ENCODE measurements at places on chromosomes 1 and 21.

DNA sequence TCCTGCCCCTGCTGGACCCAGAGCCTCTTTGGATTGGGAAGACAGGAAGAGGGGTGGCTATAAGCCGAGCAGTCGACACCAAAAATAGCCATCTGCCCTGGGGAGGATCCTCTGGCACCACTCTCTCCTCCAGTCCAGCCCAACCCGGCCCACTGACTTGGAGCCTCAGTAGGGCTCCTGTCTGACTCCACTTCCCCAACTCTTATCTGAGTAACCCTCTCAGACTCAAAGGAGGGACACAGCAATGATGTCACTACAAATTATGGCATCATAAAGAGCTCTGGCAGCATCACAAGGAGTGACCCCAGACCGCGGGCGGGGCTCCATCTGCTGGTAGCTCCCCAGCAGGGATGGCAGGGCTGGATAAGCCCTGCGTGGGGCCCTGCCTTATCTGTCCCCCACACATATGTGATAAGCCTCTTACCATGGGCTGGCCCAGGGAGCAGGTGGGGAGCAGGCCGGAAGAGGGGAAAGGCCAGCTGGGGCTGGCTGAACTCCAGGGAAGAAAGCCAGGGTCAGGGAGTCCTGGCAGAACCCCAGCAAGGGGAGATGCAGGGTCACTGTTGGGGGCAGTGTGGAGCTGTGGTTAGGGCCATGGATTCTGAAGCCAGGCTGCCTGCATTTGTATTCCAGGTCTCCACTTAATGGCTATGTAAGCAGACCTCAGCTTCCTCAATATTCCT is 4.6 kb upstream of the SLC6A9 start:
- no peak for DNase-seq

DNA sequence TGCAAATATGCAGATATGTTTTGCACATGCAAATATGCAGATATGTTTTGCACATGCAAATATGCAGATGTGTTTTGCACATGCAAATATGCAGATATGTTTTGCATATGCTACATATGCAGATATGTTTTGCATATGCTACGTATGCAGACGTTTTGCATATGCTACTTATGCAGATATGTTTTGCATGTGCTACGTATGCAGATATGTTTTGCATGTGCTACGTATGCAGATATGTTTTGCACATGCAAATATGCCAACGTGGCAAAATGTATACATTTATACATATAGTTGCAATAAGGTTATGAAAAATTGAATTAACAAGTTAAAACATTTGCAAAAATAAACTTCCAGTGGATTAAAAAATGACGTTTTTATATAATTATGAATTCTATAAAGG is 30.8 kb upstream of the TP53BP2 start:
- no peak for DNase-seq

GRCh38 chr21:45950740-45951515 is 30.6 kb upstream of the COL6A1 start:
- DNase-seq, result peak; percentile 64

DNA sequence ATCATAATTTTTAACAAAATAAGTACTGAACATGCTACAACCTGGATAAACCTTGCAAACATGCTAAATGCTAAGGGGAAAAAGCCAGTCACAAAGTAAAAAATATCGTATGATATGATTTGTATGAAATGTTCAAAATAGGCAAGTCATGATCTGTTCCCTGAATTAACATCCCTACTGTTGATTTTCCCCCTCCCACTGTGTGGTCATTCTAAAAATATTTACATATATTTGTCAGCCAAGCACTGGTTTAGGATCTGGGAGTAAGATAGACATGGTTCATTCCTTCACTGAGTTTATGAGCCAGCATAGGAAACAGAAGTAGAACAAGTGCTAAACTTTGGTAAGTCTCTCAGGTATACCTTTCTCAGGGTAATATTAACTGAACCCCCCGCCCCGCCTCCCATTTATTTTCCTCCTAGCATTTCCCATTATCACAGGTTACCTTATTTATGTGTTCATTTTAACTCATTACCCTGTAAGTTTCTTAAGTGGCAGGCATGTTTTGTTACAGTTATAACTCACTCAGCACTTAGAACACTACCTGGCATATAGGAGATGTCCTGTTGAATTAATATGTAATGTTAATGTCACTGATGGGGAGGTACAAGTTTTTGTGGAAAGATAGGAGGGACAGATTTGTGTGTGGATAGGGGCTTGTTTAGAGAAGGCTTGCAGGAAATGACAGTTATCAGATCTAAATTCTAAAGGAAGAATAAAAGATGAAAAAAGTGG is 12.3 kb downstream of the UQCRH start:
- DNase-seq, result peak; percentile 59

- no peak for DNase-seq
These were observed 7.4 kb downstream of the SLC30A2 start for GRCh38 chr1:26038477-26038876.

- DNase-seq, result peak; percentile 95
These were observed 41.6 kb upstream of the AGL start for GRCh38 chr1:99808391-99809115.

DNA sequence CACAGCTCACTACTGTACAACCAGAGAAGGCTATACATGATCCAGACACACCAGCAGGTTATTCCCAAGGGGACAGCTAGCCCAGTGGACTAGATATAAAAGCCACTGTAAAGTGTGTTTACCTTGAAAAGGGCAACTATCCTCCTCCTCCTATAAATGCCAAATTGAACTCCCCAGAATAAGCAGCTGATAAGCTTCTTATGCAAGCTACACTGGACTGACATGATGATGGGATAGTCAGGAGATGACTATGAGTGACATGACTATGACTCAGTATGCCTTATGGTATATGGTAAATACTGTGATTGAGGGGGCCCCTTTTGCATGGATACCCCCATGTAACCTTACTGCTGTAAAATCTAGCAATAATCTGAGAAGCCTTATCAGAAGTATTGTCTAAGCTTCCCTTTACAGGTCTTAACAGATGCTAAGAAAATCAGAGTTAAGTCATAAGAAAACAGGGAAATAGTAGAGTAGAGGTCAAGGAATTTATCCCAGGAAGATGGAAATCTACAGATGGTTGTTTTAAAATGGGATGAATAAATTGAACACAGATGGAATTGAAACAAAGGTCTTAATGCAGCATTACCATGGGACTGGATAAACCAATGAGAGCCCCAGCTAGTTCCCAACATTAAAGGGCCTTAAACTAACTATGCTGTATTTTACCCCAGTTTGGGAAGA is 55.8 kb downstream of the TRIM33 start:
- no peak for DNase-seq

DNA sequence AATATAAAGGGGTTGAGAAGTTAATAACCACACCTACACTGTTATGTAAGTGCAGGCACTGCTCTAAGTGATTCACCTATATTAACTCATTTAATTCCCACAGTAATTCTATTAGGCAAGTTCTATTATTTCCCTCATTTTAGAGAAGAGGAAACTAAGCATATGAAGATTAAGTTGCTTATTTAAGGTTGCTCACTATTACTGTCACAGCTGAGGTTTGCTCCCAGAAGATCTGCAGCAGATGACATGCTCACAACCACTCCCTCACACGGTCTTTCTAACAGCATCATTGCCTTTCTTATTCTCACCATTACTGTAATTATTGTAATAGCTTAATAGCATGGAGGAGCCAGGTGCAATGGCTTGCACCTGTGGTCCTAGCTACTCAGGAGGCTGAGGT is 196.4 kb upstream of the GREM2 start:
- DNase-seq, result no peak

- no peak for DNase-seq
These were observed 8.2 kb upstream of the RNF223 start for GRCh38 chr1:1082239-1082775.

DNA sequence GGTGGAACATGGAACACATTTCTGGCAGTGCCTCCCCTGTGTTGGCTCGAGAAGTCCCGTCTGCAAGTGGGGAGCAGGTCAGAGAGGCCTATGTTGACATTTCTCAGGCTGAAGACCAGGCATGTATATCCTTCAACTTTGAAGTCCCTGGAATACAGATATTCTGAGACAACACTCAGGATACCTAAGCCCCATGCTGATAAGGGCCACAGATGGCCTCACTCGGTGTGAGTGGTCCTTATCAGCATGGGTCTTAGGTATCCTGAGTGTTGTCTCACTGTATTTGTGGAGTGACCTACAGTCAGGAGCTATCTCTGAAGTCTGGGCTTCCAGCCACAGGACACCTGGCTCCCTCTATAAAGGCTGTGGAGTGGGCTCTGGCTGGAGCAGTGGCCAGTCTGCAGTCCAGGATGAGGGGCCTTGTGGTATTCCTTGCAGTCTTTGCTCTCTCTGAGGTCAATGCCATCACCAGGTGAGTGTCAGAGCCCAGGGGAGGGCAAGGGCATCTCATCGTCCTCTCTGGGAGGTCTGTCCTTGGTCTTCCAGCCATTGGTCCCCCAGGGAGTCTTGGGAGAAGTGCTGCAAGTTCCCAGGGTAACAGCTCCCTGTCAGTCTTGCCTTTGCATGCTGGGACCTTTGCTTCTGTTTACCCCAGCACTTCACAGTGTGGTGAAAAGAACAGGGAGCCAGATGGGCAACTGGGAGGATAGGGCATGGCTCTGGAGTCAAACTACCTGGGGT is 29.6 kb downstream of the PROK1 start:
- no peak for DNase-seq

DNA sequence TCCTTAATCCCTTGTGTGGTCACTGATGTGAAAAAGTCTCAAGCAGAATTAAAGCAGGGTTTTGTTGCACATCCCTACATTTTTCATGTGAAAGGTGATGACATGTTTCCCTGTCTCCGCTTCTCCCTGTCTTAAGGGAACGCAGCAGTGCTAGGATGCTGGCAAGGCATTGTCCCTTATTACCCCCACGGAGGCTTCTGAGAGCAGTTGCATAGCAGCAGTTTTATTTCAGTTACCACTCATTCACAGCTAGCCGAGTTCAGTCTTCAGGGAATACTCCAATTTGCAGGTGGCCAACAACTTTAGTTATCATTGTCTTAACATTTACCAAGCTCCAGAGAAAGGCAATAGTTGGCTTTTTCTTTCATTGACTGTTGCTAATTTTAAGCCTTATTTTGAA is 89.1 kb downstream of the CLEC20A start:
- DNase-seq, result no peak

All from adipocyte (in vitro differentiated cells).